ENCODE measurements at places on chromosomes 1 and 21.

DNA sequence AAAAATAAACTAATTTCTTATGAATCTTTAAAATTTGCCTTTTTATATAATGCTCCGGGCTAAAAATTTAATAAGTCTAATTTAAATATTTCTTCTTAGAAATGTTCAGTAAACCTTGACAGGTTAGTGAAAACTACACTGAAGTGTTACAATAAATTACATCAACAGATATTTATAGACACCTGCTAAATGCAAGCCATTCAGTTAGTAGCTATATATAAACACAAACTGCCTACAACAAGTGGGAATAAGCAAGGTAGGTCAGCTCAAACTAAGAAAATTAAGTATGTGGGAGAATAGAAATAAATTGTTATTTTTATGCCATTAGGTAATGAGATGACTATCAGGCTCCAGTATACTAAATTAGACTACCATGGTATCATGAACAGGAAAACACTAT is 215.6 kb downstream of the DENND1B start:
- DNase-seq, result no peak

GRCh38 chr1:33348676-33349080 is 27.8 kb upstream of the A3GALT2 start:
- no peak for DNase-seq

- no peak for DNase-seq
These were observed 20.6 kb upstream of the USP24 start for GRCh38 chr1:55235722-55236121.

DNA sequence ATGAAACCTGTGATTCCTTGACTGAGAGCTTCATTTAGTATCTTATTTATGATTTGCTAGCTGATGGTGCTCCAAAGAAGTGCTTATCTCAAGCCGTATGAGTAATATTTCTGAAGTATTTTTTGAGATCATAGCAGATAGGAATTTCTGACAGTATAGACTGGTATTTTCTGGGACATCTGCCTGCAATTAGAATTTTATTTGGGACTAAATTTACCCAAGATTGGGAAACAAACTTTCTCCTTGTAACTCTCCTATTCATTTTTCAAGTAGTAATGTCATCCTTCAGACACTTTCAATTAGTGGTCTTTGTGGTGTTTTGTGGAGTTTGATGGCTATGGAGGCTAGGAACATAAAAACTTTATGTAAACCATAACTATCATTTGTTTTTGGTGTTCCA is 597.2 kb upstream of the ZP4 start:
- DNase-seq, result no peak

DNA sequence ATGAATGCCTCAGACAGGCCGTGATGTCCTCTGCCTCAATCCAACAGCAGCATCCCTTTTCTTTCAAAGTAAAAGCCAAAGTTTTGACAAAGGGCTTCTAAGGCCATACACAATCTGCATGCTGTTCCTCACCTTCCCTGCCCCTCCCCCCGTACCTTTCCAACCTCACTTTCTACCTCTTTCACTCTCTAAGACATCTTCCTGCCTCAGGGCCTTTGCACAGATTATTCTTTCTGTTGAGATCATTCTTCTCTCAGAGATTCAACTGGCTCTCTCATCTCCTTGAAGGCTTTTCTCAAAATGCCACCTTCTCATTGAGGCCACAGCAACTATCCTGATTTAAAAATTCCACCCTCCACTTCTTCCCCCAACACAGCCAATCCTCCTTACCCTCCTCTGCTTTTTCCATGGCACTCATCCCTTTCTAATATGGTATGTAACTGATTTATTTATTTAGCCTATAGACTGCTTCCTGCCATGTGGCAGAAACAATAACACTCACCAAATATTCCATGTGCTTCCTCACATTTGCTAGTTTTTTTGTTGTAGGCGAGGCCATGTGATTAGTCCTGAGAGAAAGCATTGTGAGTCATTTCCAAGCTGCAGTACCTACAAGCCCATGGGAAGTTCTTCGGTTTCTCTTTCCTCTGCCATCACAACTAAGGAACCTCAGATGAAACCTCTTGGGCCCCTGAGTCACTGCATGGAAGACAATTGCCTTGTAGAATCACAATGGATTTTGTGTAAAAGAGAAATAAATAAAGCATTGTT is 58.7 kb upstream of the GADD45A start:
- DNase-seq, result no peak

- no peak for DNase-seq
These were observed 352.0 kb downstream of the USH2A start for GRCh38 chr1:216071262-216071661.

GRCh38 chr1:15188130-15188524 is 34.6 kb downstream of the TMEM51 start:
- no peak for DNase-seq

- DNase-seq, result no peak
These were observed at the start of gene PLXNA2 for GRCh38 chr1:208243967-208244916. PLXNA2 (minus strand) TSS chr1:208244384; CDS start chr1:208217922, 26,462 bp downstream.

- DNase-seq, result no peak
These were observed 617.1 kb upstream of the PTBP2 start for GRCh38 chr1:96104506-96104905.
